Stimulated activated CD8-positive, alpha-beta memory T cell treated with anti-CD3 and anti-CD28 coated beads, Interleukin-4, amount 100 ng/mL, for 1 hour (primary cell): ENCODE measurements at places on chromosomes 2 and 18.

DNA sequence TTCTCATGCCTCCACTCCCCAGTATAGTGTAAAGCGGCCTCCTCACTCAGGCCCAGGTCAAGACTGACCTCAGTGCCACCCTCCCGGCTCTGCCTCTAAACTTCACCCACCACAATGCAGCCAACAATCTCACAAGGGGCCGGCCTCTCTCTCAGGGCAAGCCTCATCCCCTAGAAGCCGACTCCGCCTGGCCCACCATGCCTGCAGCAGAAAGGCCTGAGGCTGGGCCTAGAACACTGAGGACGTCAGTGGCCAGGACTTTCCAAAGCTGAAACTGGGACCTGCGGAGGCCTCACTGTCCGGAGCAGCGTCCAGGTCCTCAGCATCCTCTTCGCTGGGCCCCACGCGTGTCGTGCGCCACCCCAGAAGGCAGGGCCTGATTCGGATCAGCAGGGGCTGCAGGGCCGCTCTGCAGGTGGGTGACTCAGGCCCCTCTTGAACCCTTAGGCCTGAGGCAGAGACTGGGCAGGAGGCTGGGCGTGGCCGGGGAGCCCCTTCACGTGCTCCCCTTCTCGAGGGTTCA lies 52.9 kb downstream of the PKDCC start:
- no peak for DNase-seq

- DNase-seq = no peak
Observed at GRCh38 chr18:8005870-8006569, 438.9 kb downstream of the PTPRM start.

GRCh38 chr2:190062601-190063000 lies at the start of gene MSTN:
Gene MSTN, minus strand, starts transcription at chr2:190062729. Its CDS starts 133 bp downstream, at chr2:190062596.
- no peak for DNase-seq

GRCh38 chr2:186456941-186457340 lies 29.1 kb upstream of the ZC3H15 start:
- DNase-seq = no peak

DNA sequence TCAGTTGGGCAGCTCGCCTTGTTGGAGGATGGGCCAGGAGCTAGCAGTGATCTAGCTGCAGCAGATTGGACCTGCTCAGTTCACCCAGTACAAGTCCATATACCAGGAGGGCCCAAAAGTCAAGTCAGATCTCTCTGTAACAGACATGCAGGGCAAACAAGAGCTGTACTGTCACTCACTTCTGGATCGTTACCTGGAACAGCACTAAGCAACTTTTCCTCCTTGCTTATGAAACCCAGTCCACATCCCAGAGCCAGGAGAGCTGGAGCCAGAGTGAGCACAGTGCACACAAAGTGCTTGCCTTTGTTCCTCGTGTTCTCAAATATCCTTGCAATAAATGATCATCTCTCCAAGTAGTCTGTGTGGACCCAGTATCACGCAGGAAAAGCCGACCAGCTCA lies 244.1 kb upstream of the FOSL2 start:
- no peak for DNase-seq

- DNase-seq = no peak
Observed at GRCh38 chr2:29749843-29750242, 171.5 kb downstream of the ALK start.

DNA sequence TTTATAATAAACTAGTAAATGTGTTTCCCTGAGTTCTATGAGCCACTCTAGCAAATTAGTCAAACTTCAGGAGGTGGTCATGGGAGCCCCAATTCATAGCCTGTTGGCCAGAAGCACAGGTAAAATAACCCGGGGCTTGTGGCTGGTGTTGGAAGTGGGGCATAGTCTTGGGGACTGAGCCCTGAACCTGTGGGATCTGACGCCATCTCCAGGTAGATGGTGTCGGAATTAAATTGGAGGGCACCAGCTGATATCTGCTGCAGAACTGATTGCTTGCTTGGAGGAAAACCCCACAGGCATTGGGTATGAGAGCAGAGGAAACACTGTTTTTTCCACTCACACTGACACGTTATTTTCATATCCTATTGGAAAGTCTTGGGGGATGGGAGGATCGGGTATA lies 14.1 kb downstream of the NMS start:
- DNase-seq = no peak

- no peak for DNase-seq
Observed at GRCh38 chr2:220855296-220855695, 716.8 kb downstream of the EPHA4 start.

- no peak for DNase-seq
Observed at GRCh38 chr2:28454016-28454930, 41.6 kb upstream of the PLB1 start.

- DNase-seq = no peak
Observed at GRCh38 chr2:96404446-96405373, 69.1 kb downstream of the NCAPH start.

- no peak for DNase-seq
Observed at GRCh38 chr2:104975851-104976250, 62.0 kb upstream of the MRPS9 start.

DNA sequence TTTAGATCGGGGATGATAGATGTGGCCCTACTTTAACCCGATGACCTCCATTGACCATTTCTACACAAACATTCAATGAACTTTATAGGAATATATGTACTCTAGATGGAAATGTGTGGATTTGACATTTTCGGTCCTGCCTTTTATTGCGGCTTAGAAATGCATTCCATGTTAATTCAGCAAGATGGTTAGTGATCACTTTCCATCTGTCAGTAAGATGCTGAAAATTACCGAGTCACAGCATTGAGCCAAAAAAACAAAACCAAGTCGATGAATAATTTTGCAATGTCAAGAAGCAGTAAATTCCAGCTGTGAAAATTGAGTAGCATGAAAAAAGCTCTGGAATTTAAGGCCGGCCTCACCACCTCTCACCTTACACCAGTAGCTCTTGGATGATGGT lies 1642.6 kb upstream of the NXPH2 start:
- DNase-seq = no peak

DNA sequence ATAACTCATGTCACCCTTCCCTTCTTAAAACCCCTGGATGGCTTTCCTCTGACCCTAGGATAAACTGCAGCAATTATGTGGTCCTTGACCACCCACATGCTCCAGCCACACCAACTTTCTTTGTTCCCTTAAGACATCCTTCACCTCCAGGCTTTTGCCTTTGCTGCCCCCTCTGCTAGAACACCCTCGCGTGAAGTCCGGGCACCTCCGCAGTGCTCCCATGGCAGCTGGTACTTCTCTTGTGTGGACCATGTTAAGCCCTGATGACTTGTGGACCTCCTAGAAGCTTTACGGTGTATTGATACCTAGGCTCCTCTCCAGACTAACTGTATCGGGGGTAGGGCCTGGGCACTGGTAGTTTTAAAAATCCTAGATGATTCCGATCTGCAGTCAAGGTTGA lies 824 bp upstream of the ABHD1 start:
- no peak for DNase-seq
